ENCODE measurements at places on chromosomes 2 and 18.
A peak's percentile ranks its signal among the peaks of the same experiment; 100 is the strongest.

DNA sequence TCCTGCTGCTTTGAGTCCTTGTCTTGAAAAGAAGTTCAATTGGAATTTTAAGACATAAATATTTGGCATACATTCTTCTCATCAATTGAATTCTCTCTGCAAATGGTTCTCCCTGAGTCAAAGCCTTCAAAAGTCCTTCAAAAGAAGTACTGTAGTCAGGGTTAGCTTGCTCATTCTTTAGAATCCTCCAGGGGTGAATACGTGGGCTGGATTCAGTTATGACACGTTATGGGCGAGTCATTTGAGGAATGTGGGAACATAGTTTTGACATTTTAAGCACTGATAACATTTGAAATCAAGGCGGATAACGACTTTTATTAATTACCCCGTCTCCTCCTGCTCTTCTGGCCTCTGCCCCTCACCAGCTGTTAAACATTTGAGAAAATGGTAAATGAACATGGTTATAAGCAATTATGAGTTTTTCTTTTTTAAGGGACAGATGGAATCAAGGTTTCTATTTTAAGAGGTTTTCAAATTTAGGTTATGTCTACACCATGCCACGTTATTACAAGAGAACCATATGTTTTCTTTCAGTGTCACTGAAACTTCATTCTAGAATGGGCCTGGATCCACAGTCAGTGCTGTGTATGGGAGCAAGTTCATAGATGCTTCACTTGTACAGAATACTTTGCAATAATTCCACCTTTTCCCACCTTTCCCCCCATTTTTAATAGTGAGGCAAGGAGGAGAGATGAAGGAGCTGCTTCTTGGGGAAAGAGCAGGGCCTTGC, 273.1 kb downstream of the TSN start:
- no peak for DNase-seq

- DNase-seq = no peak
Measured at GRCh38 chr2:167491788-167492187, 603.5 kb downstream of the XIRP2 start.

GRCh38 chr2:126776255-126776654, 120.3 kb downstream of the GYPC start:
- no peak for DNase-seq

DNA sequence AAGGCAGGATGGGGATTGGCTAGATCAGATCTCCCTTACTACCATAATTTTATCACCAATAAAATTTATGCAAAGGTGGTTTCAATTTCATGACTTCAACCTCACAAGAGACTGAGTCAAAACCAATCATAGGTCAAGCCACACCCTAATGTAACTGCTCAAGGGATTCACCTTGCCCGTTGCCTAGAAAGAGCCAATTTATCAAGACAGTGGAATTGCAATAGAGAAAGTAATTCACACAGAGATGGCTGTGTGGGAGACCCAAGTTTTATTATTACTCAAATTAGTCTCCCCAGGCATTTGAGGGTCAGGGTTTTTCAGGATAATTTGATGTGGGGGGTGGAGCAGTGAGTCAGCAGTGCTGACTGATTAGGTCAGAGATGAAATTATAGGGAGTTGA, 340.6 kb downstream of the RND3 start:
- DNase-seq = no peak

DNA sequence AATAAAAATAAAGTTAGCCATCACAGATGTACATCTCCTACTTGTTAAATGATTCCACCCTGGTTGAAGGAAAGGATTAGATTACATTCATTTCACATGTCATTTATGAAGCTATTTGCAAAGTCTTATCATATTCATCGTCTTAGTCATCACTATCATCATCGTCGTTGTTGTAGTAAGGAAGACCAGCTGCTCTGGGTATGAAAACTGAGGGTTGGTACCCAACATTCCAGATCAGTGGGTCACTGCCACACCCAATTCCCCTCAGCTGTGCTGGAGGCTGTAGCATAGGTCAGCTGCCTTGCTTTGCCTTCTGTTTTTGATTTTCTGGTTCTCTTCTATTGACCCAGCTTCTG, 20.9 kb upstream of the CCBE1 start:
- no peak for DNase-seq

GRCh38 chr2:24329700-24330099, 30.6 kb downstream of the ITSN2 start:
- DNase-seq = no peak

- no peak for DNase-seq
Measured at GRCh38 chr2:113034016-113034415, 18.7 kb downstream of the IL36B start.

GRCh38 chr2:52383541-52383940, 1351.6 kb upstream of the NRXN1 start:
- DNase-seq = no peak

- DNase-seq = no peak
Measured at GRCh38 chr2:37857575-37858399, 67.3 kb upstream of the RMDN2 start.

DNA sequence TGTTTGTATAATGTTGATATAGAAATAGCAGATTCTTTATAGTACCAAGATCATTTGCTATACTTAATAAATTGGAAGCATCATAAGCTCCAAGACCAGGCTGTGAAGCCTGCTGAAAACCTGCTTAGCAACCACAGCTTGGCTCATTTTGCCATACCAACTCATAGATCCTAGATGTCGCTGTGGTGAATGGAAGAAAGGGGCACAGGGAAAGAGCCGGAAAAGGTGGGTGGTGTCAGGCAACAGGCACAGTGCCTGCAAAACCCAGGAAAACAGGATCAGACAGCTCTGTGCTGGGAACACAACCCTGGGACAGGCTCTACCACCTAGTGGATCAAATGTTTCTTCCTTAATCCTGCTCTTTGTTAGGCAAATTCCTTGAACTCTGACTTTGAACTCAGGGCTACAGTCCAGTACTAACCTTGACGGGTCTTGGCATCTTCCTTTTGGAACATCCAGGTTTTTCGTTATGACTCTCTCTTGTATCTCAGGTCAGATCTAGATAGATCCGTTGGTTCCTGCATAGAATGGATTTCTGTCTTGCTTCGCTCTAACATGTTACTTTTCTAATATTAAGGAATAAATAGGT, 31.6 kb downstream of the TWSG1 start:
- no peak for DNase-seq

GRCh38 chr18:2908166-2908945, 61.5 kb downstream of the EMILIN2 start:
- no peak for DNase-seq

- DNase-seq = no peak
Measured at GRCh38 chr2:49306925-49307324, 152.6 kb upstream of the FSHR start.

DNA sequence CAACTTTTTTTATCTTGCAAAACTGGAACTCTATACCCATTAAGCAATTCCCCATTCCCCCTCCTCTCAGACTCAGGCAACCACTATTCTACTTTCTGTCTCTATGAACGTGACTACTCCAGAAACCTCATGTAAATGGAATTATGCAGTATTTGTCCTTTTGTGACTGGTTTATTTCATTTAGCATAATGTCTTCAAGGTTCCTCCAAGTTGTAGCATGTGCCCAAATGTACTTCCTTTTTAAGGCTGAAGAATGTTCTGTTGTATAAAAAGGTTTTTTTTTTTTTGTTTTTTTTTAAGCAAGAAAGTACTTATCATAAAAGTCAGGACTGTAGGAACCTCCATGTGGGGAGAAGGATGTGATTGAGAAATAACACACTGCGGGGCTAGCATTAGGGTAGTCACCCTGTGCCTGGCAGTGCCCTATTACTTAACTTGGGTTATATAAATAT, 262.9 kb upstream of the FBXO11 start:
- DNase-seq = no peak

DNA sequence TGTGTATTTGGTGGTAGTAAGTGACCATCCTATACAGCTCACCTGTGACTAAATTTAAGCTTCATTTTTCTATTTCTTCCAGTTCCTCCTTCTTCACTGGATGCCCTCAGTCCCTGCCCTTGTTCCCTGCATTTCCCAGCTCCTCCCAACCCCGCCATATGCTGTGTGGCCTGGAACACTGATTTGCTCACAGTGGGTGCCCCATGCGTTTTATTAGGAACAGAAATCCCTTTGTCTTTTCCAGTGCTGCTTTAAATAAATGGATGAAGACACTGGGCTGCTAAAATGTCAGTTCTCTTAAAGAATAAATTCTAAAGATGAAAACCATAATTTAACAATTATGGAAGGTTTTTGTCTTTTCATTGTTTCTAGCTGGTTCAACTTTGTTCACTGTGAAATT, 477.3 kb downstream of the DCDC2C start:
- no peak for DNase-seq

- DNase-seq = no peak
Measured at GRCh38 chr2:28225473-28226080, 167.1 kb upstream of the FOSL2 start.

GRCh38 chr2:24919506-24920097, 435 bp downstream of the ADCY3 start:
- no peak for DNase-seq

DNA sequence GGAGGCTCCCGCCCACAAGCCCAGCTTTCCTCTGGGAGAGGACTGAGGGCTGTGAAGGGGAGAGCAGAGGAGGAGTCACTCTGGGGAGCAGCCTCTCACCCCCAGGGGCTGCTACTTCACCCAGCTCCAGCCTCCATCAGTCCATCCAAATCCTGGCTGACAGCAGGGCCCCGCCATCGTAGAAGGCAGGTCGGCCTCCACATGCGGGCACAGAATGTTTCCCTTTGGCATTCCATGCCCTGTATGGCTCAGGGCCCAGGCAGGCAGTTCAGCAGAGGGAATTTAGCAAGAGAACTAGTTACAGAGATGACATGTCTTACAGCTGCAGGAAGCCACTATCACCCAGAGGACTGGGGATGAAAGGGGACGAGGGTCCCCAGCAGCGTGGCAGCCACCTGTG, 6.4 kb upstream of the ODC1 start:
- no peak for DNase-seq

GRCh38 chr2:34050413-34050812, 451.3 kb upstream of the FAM98A start:
- DNase-seq = no peak

DNA sequence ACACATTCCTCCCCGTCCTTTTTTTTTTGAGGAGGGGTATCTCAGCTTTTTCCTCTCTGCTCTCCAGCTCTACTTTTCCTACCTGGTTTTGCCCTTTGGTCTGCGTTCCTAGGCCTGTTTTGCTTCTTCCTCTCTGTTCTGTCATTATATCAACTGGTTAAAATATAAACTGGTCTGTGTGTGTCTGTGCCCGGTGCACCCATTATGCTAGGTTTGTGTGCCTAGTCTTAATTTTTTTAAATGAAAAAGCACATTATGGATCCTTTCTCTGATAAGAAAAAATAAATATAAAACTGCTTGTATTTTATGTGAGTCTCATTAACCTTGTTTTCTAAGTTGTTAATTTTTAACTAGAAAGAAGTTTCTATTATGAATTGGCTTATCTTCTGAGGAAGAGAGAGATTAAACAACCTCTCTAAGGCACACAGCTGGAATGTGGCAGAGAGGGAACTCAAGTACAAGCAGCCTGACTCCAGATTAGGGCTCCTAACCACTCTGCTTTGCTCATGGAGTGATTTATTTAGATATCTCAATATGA, 17.4 kb downstream of the SLC38A11 start:
- DNase-seq = no peak

- DNase-seq = no peak
Measured at GRCh38 chr2:221997100-221997499, 301.7 kb downstream of the PAX3 start.

DNA sequence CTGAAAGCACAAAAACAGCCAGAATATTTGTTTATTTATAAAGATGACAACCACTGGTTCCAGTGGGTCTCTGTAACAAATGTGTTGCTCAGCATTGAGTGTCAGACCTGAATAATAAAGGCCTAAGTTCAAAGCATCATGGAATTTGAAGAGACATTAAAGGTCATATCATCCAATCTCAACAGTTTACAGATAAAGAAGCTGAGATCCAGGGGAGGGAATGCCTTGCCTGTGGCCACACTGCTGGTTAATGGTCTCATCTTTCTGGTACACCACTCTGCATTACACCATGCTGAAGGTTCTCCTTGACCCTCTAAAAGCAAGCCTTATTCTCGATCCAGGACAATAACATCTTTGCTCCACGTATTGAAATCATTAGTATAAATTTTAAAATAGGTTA, 446.5 kb upstream of the ACVR2A start:
- DNase-seq = no peak

DNA sequence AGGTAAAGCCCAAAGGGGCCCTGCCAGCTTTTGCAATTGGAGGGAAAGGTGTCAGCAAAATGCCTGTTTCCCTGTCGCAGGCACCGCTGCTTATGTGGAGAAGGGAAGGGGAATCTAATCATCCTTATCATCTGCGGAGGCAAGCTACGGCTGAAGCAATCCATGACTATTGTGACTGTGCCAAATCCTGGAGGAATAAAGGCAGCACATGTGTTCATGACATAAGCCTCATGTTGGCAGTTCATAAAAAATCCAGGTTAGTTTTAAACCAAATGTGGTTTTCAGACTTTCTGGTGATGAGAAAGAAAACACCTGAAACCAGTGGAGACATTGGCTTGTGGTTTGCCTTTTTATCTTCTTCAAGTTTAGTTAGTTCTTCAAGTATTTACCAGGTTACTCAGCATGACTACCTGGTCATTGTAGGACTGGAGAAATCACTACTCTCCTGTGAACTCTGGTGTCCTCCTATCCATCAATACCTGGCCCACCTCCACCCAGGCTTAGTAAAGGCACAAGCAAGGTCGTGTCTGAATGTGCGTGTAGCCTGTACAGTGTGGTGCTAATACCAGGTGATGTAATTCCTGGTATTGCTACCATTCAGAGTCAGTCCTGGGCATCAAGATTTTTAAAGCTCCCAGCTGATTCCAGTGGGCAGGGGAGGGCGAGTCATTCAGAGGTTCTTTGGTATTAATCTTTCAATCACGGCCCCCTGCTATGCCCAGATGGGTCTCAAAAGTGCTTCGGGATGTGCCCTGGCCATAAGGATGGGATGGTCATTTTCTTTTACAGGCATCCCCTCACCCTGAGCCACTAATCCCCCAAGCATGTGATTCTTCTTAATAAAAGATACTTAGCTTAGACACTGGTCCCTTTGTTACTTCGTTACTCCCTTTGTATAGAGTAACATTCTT, 96.8 kb downstream of the TGFA start:
- no peak for DNase-seq

- no peak for DNase-seq
Measured at GRCh38 chr2:42863751-42864150, 71.4 kb upstream of the HAAO start.

DNA sequence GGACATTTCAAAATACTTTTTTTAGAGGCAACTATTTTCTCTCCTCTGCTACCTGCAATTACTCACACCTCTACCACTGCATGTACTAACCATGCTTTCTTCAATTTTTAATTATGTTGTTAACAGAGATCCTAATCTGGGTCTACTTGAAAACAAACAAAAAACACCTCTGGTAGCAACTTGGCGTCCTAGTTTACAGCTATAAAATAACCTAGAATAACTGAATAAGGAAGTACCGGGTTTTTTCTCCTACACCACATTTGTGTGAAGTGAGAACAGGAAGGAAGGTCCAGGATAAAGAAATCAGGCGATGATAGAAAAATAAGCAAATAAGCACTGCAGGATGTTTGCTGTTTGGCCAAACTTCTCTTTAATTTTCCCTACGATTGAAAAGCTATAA, 633.5 kb downstream of the LRP1B start:
- no peak for DNase-seq

GRCh38 chr2:28621172-28622100, 125.6 kb downstream of the PLB1 start:
- DNase-seq = peak; percentile 28

- no peak for DNase-seq
Measured at GRCh38 chr18:63234841-63235240, 84.7 kb downstream of the BCL2 start.

GRCh38 chr2:43944915-43945314, 50.9 kb downstream of the LRPPRC start:
- no peak for DNase-seq

GRCh38 chr2:31008561-31009114, 129.6 kb downstream of the GALNT14 start:
- no peak for DNase-seq

Data from SK-N-DZ (cell line).